ENCODE measurements at places on chromosomes 2 and 18.

- no peak for DNase-seq
These were observed 3.4 kb upstream of the TXNL1 start for GRCh38 chr18:56641714-56642337.

GRCh38 chr2:134282629-134283400 is 28.9 kb downstream of the MGAT5 start:
- DNase-seq, result no peak

DNA sequence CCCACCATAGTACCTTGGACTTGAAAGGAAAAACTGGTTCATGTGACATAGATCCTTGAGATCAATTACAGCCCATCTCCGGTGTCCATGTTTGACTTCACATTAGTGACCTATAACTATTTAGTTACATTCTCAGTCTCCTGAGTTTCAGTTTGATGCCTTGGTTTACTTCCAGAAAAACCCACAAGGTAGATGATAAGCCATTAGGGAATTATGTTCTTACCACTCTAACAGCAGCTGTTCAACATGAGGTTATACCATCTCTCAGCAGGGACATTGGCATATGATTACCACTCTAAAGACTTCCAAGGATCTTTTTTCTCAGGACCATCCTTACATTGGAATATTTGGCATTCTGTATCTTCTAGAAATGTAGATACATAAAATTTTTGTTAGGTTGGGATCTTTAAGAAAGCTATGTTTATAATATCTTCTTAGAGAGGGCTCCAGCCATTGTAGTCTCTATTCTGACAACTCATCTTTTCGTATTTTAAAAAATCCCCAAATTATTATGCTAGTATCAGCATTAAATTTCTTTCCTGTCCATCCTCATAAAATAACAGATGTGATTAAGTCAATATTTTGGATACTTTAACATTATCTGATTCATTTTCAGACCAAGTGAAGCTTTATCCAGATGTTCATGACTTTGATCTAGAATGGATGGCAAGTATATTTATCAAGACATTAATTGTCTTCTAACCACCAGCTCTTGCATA is 258.9 kb downstream of the RDH14 start:
- no peak for DNase-seq

DNA sequence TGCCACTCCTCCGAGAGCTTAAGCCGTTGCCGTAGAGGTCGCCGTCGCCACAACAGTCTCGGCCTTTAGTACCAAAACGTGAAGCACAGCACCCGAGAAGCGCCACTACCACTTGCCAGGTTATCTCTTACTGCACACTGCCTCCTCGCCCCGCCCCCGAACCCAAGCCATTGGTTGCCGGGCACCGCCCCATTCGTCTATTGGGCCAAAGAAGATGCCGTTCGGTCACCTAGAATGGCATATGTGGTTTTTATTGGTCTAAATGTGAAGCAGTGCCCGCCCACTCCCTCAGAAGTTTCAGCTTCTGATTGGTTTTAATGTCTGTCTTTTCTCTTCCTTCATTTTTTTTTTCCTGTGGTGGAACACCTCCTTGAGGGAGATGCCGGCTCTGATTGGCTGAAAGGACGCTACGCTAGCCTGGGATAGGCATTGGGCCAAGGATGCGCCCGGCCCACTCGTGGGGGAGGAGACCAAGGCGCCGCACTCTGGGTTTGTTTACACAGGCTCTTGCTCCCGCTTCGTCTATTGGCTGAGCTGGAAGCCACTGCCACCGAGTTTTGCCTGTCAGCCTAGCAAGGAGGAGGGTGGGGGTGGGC is at the start of gene PAIP2B:
TSS of gene PAIP2B (minus strand) at position 139 of the 596 bp plus-strand sequence. CDS start 24,514 bp downstream, outside the sequence.
- DNase-seq, result peak; percentile 95

DNA sequence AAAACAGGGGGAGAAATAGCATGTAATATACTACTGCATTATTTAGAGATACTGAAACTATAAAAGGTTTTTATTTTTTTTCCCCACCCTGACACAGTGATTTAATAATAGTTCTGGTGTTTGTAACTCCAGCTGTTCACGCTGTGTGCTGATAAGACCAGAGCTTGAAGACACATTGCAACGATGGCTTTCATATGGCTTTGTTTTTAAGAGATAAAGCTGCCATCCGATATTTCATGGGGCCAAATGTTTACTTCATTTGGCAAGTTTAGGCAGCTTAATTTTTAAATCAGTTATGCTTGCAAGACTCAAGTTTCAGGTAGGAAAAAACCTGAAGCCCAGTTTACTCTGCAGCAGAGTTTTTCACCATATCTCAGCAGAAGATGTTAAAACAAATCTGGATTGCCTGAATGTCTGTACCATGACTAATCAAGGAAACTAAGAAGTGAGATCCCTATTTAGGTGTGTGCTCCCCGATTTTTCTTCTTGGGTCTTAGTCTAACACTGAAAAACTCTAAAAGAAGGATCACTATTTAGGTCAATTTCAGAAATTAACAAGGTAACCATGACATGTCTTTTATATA is 508.6 kb downstream of the PARD3B start:
- no peak for DNase-seq

DNA sequence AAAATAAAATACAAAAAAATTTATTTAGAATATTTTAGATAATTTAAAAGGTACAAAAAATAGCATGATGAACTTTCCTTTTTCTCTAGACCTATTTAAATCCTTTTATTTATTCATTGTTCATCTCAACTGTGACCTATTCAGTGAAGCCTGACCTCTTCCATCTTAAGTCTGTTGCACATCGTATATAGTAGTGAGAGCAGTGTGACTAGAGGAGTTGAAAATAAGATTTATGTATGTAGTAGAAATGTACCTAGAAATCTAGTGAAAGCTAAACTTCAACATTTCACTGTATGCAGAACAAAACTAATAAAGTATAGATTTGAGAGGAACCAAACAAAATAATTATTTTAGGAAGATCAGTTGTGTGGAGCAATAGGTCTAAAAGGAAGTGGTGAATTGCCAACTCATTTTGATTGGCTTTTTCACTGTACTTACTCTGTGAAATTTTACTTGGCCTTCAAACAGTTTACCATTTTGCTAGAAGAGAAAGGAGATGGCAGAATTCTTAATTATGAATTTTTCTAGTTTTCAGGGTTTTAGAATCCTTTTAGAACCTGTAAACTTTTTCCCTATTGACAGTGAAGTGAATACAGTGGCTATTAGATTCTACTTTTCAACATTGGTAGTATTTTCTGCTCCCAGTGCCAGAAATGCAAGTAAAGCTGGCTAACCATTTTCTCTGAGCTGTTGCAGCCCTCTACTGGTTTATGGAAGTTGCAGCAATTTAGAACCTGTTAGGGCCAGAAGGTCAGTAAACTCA is 11.0 kb downstream of the ANKRD12 start:
- DNase-seq, result no peak

GRCh38 chr18:76515576-76515975 is 20.5 kb upstream of the ZNF516 start:
- DNase-seq, result no peak

DNA sequence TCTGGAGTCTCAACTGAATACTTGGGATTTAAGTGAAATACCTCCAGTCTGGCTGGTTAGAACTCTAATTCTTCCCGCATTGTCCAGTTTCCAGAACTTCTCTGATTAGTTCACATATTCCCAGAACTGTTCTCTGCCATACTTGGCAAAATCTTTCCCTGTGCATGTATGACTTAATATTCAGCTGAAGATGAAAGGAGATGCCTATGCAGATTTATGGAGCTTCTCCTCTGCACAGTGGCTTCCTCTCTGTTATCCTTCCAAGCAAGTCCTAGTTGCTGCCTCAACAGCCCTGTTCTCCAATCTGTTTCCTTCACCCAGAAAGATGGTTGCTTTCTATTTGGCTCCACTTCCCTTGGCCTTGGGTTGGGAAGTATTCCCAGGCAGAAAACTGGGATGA is 155.4 kb upstream of the GATA6 start:
- DNase-seq, result no peak

DNA sequence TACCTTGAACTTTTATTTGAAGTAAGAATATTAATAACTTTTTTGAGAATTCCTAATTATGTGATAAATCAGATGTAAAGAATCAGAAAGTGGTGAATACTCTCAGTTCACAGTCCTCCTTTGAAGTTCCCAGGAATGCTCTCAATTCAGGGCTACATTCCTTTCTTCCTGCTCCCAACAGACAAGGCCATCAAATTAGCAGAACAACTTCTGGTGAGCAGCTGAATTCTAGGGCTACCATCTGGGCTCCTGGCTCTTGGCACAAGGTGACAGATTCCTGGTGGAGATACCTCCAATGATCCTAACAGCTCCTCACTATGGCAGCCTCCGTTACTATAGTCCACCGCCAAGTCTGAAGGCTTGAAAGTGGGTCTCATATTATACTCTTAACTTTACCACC is 37.8 kb upstream of the OLA1 start:
- DNase-seq, result no peak

- DNase-seq, result no peak
These were observed 28.8 kb upstream of the IGFBP2 start for GRCh38 chr2:216604458-216604857.

- DNase-seq, result no peak
These were observed 360.1 kb downstream of the LPIN1 start for GRCh38 chr2:12106440-12107080.

- no peak for DNase-seq
These were observed 147.6 kb downstream of the GALNT14 start for GRCh38 chr2:30990671-30991070.

GRCh38 chr2:177617849-177618248 is 225.3 kb downstream of the AGPS start:
- no peak for DNase-seq

GRCh38 chr2:10428355-10428754 is 19.8 kb downstream of the ODC1 start:
- no peak for DNase-seq

DNA sequence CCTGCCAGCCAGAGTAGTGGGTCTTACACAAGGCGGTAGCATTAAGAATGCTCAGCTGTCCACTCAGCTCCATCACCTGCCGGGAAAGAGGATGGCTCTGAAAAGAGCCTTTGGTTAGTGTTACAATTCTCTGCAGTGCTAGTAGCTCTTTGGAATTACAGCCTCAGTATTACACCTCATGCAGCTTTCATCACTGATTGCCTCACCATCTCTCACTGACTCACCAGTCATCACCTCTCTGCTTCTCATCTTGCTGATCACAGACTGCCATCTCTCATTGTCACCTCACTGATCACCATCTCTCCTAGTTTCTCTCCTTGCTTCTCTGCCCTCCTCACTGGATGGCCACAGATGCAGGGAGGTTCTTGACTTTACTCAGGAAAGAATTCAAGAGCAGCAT is 573.5 kb upstream of the SETBP1 start:
- no peak for DNase-seq

GRCh38 chr2:10132596-10132995 is 10.1 kb downstream of the RRM2 start:
- DNase-seq, result no peak

Data from activated CD4-positive, CD25-positive, alpha-beta regulatory T cell (primary cell).